ENCODE measurements at places on chromosomes 12 and 14.

DNA sequence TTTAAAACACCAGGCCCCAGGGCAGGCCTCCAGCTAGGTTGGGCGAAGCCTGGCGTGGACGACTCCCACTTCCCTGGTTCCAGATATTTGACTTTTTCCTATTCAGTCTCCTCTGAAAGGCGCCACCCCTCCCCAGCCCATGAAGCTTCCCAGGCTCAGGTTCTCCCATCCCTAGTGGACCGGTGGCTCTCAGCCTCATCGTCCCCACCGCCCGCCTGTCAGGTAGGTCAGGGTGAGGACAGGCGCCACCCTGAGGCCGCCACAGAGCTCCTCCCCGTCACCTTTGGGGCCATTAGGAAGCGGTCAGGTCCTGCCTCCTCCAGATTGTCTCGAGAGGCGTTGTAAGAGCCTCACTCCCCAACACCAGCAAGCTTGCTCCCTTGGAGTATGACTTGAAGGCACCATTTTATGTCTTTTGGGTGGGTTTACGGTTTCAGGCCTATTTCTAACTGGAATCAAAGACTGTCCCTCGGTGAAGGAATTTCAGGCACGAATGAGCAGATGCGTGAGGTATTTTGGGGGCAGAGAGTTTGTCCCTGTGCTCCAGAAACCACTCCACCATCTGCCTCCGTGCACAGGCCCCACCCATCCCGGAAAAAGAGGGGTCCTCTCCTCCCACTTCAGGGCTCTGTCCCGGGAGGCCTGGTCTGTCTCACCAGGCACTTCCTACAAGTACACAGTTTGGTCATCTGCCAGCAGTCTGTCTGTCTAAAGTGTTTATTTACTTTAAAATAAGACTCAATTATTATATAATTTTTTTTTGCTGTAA lies 55.6 kb downstream of the TSPAN9 start:
- DNase-seq = no peak

DNA sequence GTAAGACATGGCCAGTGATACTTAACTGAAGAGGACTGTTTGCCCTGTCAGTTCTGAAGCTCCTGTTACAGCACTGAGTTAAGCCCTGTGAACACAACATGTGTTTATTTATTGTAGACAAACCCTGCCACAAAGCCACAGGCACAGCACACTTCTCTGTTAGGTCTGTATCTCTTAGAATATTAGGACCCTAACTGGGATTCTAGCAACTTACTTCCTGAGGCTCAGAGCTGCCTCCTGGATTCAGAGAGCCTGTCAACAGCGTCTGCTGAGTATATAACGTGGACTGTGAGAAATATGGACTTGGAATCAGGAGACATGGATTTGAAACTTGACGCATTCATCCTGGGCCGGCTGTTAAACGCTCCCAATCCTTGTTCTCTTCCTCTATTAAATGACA lies 135.0 kb upstream of the HIF1A start:
- no peak for DNase-seq

- no peak for DNase-seq
These were observed 33.5 kb downstream of the A2ML1 start for GRCh38 chr12:8855891-8856290.

GRCh38 chr12:109827566-109828550 lies 5.3 kb downstream of the TRPV4 start:
- no peak for DNase-seq

DNA sequence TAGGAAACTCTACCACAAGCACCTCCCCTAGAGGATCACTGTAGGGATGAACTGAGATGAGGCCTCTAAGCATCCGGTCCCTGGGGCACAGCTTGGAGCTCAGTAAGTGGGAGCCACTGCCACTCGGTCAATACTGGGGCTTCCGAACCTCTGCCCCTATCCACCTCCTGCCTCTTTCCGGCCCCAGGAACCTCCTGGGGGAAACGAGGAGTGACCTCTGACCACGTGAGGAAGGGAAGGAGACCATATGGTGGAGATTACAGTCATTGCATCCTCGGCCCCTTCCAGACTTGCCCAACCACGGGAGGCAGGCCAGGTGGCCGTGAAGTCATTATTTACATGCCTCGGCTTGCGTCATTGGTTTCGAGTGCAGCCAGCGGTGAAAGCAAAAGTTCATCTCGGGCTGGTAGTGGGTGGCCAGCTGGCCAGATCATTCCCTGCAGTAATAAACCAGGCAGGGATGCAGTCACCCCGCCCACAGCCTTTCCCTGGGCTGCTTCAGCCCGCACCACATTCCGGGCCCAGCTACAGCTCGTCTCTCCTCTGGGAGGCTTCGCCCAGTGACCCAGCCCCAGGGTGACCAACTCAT lies 65.4 kb downstream of the C14orf132 start:
- DNase-seq = no peak

- no peak for DNase-seq
These were observed 274.9 kb upstream of the SRRM4 start for GRCh38 chr12:118706437-118706836.

- no peak for DNase-seq
These were observed 6.5 kb downstream of the CLMN start for GRCh38 chr14:95313190-95313589.

DNA sequence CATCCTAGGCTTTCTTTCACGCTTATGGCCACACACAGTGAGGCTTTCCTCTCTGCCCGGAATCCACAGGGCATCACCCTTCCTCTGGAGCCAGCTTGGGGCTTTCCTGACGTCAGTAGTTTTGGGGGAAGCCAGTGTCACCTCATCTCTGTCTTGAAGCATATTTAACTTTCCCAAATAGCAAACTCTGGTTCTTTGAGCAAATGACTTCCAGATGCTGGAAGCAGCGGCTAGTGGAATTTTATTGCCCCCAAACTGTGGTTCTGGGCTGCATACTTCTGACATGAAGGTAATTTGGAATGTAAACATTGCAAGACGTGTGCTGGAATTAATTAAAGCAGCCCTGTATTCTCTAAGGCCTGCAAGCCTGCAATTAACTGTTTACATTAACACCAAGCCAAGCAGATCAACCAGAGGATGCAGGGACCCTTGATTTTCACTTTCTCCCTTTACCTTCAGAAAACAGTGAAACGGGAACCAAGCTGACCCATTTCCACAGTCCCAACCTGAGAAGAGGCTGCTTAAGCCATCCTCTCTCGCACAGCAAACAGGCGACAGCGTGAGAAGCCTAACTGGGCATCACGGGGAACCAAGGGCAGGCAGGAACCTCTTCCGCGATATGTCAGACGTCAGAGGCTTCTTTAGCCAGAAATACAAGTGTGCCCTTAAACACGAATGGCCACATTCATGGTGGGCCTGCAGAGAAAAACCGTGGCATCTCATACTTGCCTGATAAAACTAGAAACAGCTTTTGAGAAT lies 258.4 kb downstream of the CACNA1C start:
- no peak for DNase-seq

- no peak for DNase-seq
These were observed 30.1 kb upstream of the TSPAN11 start for GRCh38 chr12:30896461-30896860.

DNA sequence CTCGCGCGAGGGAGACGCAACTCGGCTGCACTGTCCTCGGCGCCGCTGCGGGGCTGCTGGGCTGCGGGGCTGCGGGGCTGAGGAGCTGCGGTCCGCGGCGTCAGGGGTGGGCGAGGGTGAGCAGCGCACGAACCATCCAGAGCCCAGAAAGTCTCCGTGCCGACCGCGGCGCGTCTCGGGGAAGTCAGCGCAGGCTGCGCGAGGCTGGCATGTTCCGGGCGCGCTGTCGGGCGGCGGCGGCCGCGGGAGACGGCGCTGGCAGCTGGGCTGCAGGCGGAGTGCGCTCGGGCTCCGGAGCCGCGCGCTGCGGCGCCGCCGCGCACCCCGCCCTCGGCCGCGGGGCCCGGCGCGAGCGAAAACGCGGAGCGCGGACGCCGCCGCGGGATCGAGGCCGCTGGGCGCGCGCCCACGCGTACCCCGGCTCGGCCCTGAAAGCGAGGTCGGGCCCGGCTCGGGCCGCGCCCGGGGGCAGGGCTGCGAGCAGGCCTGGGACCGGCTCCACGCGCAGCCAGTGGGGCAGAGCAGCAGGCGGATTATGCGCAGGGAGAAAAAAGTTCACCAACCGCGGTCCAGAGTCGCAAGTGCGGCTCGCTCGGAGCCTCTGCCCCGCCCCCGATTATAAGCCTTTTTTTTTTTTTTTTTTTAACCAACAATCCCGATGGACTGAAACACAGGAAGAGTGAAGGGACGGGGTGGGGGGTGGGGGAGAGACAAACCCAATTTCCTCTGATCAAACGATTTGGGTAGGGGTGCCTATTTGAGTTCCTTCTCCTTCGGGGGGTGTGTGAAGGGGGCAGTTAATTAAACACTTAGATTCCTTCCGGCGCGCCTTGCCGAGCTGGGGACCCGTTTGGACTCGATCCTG lies at the start of gene PRICKLE1:
TSS of gene PRICKLE1 (minus strand) at position 282 of the 865 bp plus-strand sequence. CDS start 117,230 bp downstream, outside the sequence.
- no peak for DNase-seq

DNA sequence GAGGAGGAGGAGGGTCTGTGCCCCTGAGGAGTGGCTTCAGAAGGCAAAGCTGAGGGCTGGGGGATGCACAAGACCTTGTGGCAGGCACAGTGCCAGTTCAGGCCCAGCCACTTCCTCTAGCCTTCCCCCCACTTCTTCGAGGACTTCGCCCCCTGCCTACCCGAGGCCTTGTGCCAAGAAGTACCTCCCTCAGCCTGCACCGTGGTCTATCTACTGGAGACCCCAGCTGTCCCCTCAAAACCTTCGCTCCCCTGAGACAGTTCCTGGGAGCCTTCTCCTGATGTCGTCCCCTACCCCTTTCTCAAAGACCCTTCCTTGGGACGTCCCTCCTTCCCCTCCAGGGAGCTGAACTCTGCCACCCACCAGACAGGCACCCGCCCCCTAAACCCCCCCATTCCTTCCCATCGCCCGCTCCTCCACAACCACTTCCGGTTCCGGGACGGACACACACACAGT lies 604 bp downstream of the ZNF384 start:
- no peak for DNase-seq
